ENCODE measurements at places on chromosomes 11 and 22.
A peak's percentile ranks its signal among the peaks of the same experiment; 100 is the strongest.

DNA sequence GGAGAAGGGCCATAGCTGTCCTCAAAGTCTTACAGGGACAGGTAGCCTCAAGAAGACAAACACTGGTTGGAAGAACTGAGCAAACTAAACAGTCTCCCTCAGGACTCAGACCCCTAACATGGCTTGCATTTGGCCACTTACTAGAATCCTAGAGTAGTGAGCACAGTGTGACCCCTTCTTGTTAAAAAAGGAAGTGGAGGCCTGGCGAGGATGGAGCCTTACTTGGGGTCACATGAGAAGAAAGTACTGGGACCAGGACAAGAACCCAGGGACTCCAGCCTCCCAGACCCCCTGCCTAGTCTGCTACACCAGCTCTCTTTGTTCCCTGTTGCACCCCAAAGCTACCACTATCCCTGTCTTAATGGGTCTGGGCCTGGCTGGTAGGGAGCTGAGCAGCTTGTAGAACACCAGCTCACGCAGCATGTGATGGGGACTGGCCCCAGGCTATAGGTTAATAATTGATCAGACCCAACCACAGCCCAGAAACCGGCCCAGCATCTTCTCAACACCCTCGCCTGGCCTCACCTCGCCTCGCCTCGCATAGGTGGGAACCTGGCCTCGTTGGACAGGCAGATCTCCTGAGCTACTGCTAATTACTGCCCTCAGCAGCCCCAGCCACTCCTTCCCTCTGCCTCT is 17.6 kb downstream of the DGAT2 start:
- no peak for DNase-seq

GRCh38 chr11:11641581-11641980 is 19.8 kb upstream of the GALNT18 start:
- no peak for DNase-seq

DNA sequence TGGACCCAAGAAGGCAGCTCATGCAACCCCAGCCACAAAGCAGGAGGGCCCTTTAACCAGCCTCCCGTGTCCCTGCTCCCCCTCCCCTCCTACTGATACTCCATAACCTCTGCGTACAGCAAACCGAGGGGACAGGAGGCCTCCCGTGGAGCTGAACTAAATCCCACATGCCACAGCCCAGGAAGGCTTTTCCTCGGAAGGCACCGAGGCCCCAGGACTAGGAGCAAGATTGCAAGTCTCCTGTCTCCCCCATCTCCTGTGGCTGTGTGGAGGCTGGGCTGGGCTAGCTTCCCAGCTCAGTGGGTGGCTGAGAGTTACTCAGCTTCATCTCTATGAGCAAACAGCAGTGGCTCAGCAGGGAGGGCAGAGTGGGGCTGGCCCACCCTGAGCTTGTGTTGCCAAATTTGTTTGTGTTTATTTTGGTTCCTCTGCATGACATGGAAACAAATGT is 62.7 kb upstream of the NECTIN1 start:
- no peak for DNase-seq

- no peak for DNase-seq
Measured at GRCh38 chr11:111423250-111423615, 44.2 kb upstream of the POU2AF1 start.

GRCh38 chr11:109971184-109971523 is 122.0 kb upstream of the ZC3H12C start:
- DNase-seq, result no peak

GRCh38 chr22:17418890-17419324 is 49.6 kb downstream of the CECR2 start:
- DNase-seq, result no peak

- DNase-seq, result no peak
Measured at GRCh38 chr11:109062445-109062844, 359.5 kb upstream of the C11orf87 start.

DNA sequence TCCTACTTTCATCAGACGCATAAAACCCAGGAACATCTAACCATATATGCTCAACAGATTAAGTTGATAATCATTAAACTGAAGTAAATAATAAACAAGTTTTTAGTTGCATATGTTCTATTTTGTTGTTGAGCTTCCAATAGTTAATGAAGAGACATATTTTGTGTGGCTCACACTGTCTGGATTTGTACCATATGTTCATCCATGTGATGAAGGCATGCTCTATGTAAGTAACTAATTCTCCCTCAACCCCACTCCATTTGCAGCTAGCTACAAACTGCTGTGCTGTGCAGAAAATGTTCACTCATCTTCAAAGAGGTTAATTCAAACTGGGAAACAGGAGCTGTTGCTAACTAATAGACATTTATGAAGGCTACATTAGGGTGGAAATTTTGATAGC is 589.7 kb upstream of the LRRC4C start:
- DNase-seq, result no peak

DNA sequence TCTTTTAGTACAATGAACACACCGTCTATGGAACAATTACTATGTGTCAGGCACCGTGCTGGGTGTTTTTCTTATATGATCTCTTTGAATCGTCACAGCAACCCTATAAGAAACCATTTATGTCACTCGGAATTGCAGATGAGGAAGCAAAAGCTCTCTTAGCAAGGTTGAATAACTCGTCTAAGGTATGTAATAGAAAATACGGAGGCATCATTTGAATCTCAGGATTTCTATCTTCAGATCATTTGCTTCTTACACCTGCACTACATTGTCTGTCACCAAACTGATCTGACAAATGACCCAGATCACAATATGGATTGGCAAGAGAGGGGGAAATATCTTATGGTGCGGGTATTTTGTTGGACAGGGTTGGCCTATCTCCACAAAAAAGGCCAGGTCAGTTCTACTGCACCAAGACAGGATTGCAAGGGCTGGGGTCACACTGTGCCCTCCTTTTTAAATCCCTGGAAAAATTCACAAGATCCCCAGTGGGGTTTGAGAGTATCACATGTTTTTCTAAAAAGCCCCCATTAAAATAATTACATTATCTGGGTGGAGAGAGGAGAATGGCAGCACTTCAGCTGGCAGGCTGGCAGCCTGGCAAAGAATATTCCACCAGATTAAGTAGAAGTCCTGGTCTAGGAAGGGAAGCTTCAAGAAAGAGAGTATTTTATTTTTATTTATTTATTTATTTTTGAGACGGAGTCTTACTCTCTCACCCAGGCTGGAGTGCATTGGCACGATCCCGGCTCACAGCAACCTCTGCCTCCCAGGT is 110.7 kb upstream of the CLMP start:
- DNase-seq, result no peak

DNA sequence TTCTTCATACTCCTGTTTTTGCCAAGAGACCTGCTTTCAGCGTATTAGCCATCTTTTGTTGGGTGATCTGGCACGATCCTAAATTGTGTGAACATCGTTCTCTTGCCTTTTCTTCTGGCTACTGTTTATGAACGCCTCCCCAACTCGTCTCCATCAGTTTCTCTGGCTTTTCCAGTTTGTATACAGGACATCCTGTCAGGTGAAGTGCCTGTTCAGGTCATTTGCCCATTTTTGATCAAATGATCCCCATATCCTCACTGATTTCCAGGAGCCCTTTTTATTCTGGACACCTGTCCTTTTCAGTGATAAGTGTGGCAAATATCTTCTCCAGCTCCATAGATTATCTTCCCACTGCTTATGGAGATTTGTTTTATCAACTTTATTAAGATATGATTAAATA is 22.5 kb upstream of the SYT8 start:
- DNase-seq, result no peak

DNA sequence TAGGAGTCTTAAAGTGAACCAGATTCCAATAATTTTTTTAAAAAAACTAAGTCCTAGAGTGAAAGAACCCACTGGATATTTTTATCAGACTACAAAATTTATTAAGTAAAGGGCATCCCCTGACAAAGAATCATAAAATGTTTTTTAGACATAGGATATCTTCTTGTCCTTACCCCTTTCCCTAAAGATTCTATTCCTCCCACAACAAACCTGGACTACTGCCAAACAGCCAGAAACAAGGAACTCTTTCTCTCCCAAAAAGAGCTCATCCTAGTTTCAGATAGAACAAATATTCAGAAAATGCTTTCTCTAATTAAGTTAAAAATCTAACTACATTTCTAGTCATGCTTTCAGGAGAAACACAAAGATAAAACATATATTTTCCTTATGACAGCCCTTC is 327.1 kb downstream of the FAM181B start:
- no peak for DNase-seq

- no peak for DNase-seq
Measured at GRCh38 chr11:104944076-104944475, 24.3 kb downstream of the CASP4 start.

DNA sequence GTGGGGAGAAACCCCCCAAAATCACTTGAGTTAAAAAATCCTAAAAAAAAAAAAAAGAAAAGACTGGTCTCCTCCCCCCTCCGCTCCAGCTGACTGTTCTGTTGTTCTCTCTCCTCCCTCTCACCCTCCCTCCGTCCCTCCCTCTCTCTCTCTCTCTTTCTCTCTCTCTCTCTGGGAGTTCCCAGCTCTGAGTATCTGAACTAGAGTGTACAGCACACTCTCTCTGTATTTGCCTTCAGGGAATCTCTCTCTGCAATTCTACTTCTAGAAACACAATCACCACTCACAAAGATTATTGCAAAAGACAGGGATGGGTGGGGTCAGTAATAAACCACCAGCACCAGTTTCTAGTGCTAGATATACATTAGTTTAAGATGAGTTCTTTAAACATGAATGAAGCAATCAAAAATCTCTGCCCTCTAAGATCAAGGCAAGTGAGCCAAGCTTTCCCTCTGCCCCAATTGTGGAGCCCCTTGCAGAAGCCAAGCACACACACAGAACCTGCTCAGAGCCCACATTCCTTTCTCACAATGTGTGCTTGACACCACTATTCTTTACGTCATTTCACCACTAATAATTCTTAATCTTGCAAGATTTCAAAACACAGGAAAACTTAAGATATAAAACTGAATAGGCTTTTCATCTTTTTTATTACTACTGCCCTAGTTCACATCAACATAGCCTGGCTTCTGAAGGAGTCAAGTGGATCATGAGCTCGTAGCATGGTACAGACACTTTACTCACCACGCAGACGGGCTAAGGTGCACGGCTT is 133.5 kb downstream of the RBFOX2 start:
- DNase-seq, result no peak

DNA sequence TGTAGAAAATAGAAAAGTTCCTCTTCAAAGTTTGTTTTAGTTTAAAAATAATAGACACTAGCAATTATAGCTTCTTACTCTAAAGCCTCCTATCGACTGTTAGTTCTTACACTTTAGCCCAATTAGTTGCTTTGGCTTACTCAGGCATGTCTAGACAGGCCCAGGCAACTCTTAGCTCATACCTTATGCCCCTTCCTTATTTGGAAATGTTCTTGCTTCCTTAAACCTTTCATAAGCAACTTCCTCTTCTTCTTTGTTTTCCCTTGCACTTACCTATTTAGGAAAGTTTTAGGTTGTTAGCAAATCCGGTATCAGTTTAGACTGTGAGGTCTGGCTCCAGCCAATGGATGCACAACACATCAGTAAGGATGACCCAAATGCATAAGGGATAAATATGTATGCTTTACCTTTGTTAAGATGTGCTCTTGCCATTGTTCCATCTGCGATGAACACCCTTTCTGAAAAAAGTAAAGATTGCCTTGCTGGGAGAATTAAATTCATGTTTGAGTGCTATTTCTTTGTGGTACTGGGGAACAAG is 1277.5 kb upstream of the CNTN5 start:
- no peak for DNase-seq

DNA sequence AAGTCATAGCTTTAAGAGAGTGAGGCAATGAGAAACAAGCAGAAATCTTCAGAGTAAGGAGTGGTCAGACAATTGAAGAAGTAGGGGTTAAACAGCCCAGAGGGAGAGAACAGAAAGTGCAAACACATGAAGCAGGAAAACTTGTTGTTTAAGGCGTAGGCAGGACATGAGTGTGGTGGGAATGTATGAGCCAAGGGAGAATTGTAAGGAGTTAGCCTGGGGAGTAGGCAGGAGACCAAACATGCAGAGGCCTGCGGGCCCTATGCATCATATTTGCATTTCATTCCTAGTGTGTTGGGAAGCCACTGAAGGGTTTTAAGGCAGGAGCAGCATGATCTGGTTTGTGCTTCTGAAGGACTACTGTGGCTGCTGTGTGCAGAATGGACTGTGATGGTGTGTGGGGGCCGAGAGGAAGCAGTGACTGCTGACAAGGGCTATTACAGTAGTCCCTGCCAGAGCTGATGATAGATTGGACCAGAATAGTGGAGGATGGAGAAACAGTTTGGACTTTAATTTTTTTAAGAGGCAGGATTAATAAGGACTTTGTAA is 179.9 kb upstream of the C11orf87 start:
- no peak for DNase-seq

DNA sequence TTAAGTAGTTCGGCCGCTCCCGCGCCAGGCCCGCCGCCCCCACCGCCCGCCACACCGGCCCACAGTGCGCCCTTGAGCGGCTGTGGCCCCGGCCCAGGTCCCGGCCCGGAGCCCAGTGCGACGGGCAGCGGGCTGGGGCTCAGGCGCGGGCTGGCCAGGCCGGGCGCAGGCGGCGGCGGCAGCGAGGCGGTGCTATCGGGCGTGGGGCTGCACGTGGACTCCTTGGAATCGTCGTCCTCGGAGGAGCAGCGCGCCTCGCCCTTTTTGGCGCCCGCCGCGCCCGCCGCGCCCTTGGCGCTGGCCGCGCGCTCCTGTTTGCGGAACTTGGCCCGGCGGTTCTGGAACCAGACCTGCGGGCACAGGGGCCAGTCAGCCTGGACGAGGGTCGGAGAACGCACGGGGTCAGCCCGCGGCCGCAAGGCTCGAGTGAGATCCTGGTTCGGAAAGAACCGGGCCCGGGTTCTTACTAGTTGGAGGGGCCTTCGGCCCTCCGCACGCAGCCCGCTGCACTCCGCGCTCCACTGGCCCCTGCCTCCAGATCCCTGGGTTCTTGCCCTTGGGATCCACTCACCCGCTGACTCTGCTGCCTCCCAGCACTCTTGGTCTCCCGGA is 4.0 kb downstream of the PHOX2A start:
- no peak for DNase-seq

- DNase-seq, result no peak
Measured at GRCh38 chr11:38411149-38411548, 1813.1 kb upstream of the RAG2 start.

- DNase-seq, result no peak
Measured at GRCh38 chr11:88435415-88435814, 97.9 kb upstream of the CTSC start.

GRCh38 chr11:64745521-64746328 is 1.8 kb upstream of the RASGRP2 start:
- DNase-seq, result peak; percentile 54

DNA sequence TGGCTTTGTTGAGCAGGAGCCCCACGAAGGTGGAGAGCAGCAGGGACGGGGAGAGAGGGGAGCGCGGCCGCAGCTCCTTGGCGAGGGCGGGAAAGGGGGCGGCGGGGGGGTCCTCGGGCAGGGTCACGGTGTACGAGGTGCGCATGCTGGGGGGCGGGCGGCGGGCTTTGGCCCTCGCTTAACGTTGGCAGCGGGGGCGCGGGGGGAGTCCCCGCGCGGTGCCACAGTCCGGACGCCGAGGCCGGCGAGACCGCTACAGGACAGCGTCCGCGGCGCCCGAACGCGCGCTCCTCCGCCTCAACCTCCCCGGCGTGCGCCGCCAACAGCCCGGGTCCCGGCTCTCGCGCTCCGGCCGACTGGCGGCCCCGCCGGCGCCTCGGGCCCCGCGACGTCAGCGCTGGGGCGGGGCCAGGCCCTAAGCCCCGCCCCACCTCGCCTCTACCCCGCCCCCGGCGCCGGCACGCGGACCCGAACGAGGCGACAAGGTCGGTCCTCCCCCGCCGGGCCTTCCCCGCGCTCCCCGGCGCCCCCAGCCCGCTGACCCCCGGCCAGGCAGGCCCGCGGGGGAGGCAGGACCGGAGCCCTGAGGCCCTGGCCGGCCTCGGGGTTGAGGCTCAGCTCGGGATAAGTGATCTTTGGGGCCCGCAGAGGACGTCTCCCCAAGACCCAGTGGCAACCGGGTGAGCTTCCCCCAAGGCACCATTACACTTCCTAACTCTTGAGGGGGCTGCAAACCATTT is 17.5 kb downstream of the USP2 start:
- peak; percentile 71 for DNase-seq

- no peak for DNase-seq
Measured at GRCh38 chr11:62823677-62824076, 8.2 kb downstream of the STX5 start.
